Activated CD4-positive, alpha-beta T cell treated with anti-CD3 and anti-CD28 coated beads, Interleukin-2, amount 50 U/mL, for 16 hours (primary cell): ENCODE measurements at places on chromosomes 6 and 20.

DNA sequence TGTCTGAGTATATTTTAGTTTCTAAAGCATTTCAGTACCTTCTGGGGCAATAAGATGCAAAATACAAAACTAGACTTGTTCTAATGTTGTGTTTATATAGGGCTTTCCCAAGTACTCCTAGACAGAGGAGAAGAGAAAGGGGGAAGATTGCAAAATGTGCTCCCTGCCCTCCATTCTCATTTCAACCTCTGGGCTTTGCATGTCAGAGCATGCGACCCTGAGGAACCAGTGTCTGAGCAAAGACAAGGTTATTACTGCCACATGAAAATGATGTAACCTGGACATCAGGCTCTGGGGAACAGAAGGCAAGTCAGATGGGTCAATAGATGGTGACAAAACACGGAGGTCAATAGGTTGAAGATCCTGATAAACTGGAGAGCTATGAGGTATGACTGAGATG lies 253.5 kb upstream of the TCF21 start:
- no peak for DNase-seq

DNA sequence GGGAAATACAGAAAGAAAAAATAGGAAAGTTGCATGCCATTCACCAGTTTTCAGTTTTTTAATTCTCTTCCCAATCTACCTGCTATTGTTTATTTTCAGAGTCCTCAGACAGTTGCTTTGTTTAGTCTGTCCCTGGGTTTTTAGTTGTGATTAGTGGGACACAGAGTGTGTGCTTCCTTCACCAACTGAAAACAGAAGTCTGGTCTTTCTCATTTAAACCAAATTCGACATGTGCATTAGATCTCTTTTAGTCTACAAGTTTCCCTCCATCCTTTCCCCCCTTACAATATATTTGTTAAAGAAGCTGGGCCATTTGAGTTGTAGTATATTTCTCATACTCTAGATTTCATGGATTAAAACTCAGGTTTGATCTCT lies 58.7 kb upstream of the STMND1 start:
- DNase-seq: no peak

- no peak for DNase-seq
Measured at GRCh38 chr6:101146389-101146788, 247.1 kb upstream of the GRIK2 start.

DNA sequence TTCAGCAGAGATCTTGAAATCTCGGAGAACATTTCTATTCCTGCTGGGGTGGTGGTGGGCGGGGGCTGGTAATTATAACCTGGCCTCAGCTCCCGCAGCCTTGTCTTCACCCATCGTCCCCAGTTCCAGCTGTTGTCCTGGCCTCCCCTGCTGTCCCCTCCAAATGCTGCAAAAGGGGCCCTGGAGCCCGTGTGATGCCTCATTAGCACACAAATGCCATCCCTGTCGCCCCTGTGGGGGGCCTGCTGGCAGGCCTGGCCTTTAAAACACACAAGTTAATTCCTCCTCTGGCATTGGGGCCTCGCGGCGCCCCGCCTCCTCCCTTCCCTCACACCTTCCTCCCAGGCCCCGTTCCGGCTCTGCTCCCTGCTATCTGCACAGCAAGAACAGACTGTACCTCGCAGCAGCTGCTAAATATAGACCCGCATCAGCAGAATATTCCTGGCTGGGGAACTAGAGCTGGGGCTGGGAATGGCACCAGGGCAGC lies 85.7 kb downstream of the CDH22 start:
- no peak for DNase-seq

DNA sequence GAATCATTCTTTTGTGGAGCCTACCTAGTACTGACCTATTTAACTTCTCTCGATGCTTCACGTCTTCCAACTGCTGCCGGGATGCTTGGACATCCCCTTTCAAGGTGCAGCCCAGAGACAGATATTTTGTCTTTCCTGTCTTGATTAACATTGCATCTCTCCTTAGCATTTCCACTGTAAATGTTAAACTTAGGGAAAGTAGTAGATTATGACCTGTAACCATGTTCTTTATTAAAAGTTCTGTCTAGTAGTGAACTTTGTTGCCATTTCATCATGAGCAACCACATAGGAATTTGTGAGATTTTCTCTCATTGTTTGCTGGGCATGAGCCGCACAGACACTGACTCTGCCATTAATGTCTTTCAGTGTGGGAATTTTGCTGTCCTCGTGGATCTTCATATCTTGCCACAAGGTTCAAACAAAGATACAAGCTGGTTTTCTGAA lies 117.9 kb downstream of the JAG1 start:
- no peak for DNase-seq

GRCh38 chr20:10433014-10433622 lies 904 bp downstream of the MKKS start:
- DNase-seq: no peak

DNA sequence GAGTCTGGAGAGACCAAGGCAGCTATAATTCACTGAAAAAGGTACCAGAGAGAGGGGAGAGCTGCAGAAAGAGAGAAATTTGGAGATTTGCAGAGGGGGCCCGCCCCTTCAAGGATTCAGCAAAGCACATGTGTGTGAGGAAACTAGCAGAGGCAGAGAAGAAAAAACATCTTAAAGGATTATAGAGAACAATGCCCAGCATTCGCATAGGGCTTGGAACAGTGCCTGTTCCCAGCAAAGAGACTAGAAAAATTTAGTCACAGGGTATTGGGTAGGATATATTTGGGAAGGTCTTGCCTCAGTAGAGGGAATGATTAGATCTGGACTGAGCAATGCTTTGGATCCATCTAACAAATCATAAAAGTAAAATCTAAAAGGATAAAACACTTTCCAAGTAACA lies 44.0 kb downstream of the SRPK1 start:
- DNase-seq: no peak

- DNase-seq: no peak
Measured at GRCh38 chr20:21323640-21324039, 20.5 kb downstream of the XRN2 start.

DNA sequence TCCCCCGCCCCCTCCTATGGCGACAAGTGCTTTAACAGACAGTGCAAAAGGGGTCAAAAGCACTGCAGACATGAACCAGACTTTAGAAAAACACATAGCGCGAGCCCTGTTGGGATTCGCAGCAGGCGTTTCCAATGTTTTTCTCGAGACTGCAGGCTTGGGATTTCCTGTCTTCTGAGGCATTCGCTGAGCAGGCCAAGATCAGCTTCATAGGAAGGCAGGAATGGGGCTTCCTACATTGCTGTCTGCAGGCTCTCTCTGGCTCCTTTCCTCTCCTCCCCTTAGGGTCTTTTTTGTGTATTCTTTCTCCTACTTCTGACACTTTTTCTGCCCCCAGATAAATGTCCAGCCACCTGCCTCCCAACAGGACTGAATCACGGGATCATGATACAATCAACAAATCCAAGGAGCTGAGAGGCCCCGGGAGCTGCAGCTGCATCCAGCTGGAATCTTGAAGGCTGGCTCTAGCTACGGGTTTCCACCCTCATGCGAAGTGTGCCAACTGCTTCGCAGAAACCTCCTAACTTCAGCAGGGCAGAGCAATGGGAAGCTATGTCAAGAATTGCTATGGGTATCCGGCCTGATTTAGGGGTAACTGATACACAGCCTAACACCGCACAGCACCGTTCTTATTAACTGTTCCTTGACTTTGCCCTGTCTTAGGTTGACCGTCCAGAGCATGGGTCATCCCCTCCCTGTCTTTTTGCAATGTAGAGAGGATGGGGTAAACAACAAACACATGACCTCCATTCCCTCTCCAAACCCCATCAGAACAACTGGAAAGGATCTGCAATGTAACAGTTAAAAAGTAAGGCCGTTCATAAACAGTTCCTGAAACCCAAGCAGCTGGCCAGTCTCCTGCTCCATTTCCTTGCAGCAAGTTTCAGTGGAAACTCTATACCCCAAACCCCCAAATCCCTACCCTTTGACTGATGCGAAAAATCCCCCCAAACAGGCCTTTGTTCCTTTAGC lies 31.5 kb downstream of the SNX5 start:
- no peak for DNase-seq

- no peak for DNase-seq
Measured at GRCh38 chr20:52056203-52057062, 135.1 kb downstream of the ZFP64 start.

- no peak for DNase-seq
Measured at GRCh38 chr20:4713401-4713800, 8.3 kb upstream of the PRND start.

GRCh38 chr20:62208061-62208794 lies 11.8 kb downstream of the HRH3 start:
- no peak for DNase-seq

DNA sequence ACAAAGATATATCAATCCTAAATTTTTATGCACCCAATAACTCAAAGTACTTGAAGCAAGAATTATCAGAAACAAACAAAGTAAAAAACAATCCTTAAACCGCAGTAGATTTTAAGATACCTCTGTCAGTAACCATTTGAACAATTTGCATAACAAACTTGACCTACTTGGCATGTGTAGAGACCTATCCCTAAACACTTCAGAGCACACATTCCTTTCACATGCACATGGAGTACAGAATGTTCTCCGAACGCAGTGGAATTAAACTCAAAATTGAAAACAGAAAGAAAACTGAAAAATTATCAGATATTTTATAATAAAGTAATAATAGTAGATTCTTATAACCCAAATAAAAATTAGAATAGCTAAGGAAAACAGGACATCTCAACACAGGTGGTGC lies 162.6 kb upstream of the THBS2 start:
- DNase-seq: no peak

- DNase-seq: no peak
Measured at GRCh38 chr20:57476084-57476526, 48.8 kb downstream of the CTCFL start.

- peak; percentile 78 for DNase-seq
Measured at GRCh38 chr6:159062564-159062945, 17.8 kb upstream of the TAGAP start.

DNA sequence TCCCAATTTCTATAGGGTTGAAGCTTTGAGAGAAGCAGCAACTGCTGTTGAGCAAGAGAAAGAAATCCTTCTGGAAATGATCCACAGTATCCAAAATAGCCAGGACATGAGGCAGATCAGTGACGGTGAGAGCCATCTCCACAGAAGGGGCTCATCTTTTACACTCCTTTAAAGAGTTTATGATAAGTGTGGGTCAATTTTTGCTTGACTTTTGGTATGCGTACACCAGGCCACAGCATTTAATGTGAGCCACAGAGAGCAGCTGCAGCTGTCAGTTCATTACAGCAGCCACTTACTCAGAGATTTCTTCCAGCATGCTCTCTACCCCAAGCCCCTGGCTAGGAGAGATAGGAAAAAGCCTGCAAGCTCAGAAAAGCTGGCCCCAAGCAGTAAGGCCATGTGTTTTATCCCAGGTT lies 9.9 kb downstream of the BAG2 start:
- DNase-seq: no peak

DNA sequence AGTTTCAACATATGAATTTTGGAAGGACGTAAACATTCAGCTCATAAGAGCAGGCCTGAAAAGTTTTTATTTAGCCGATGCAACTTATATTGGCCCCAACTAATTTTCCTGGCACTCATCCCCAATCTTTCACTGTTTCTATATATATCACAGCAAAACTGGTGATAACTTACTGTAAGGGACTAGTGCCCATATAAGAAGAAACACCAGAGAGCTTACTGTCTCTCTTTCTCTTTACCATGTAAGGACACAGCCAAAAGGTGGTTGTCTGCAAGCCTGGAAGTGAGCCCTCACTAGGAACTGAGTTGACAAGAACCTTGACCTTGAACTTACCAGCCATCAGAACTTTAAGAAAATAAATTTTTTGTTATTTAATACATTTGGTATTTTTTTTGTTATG lies 807.4 kb upstream of the CITED2 start:
- DNase-seq: no peak

GRCh38 chr6:3164388-3164787 lies 7.0 kb upstream of the TUBB2A start:
- DNase-seq: no peak

DNA sequence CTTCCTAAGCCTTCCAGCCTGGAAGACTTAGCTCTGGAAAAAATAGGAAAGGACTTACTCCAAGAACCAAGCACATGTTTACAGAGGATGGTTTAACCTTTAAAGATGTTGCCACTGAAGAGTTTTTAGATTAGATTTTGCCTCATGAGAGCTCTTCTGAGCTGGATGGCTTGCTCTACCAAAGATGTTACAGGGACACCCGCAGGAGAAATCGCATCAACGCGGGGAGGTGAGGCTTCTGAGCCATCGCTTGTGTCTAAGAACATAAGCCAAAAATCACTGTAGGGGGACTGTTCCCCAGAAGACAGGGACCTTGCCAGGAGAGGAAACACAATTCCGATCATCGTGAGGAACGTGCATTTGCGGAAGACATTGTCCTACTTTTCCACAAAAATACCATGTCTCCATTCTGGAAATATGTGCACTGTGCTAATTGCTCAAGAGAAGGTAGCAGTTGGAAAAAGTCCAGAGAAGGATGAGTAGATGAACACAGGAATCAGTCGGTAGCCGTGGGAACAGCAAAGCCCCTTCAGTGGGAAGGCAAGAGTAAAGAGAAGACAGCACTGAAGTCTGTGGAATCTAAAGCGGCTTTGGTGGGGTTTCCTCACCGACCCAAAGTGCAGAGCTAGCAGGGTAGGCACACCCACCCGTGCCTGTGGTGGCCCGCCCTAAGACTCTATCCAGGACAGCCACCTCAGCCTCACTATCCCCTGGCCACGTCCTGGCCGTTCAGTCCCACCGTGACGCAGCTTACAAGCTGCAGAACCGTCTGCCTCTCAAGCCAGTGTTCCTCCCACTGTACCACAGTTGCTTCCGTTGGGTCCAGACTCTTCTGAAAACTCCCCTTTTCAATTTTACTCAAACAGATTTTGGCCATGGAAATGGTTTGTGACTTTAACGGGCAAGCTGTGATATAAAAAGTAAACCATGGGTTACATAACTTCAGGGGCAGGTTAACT lies 334.8 kb downstream of the NRN1 start:
- DNase-seq: no peak

DNA sequence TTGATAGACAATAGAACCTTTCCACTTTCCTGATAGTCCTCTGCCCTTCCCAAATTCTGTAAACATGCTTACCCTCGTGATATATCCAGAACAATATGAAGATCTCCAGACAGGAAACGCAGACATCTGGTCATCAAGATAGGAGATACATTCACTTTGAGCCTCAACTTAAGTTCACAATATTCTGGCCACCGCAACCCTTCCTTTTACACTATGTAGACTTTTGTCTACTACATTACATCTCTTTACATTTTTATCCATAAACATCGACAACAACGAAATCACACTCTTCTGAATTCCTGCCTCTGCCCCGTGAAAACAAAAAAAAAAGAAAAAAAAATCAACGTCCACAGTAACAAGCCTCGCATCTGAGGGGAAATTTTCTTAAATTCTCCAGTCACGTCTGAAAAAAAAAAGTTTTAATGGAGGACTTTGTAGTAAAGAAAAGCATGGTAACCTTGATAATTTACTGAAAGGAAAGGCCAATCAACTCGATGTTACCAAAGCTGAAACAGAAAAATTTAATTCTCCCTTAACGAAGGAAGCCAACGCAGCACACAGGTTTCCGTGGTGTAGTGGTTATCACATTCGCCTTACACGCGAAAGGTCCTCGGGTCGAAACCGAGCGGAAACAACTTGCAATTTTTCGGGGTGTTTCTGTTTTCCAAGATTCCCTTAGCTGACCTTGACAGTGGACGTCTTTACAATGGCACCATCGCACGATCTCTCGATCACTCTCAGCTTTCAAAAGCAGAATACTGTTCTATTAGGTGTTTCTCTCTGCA lies 21.8 kb downstream of the POM121L2 start:
- DNase-seq: peak; percentile 79
